GM03348 (cell line): ENCODE measurements at places on chromosomes 13 and 19.
A peak's percentile ranks its signal among the peaks of the same experiment; 100 is the strongest.

DNA sequence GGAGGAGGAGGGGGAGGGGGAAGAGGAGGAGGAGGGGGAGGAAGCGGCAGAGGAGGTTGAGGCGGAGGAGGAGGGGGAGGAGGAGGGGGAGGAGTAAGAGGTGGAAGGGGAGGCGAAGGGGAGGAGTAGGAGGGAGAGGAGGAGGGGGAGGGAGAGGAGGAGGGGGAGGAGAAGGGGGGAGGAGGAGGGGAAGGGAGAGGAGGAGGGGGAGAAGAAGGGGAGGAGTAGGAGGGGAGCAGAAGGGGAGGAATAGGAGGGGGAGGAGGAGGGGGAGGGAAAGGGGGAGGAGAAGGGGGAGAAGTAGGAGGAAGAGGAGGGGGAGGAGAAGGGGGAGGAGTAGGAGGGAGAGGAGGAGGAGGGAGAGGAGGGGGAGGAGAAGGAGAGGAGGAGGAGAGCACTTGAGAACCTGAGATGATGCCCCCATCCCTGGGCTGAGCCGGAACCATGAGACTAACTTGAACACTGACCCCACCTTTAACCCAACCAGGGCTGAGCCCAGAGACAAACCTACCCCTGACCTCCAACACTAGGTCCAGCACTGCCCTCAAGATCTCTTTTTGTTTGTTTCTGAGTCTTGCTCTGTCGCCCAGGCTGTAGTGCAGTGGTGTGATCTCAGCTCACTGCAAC lies 12.6 kb downstream of the ABCA7 start:
- no peak for DNase-seq

DNA sequence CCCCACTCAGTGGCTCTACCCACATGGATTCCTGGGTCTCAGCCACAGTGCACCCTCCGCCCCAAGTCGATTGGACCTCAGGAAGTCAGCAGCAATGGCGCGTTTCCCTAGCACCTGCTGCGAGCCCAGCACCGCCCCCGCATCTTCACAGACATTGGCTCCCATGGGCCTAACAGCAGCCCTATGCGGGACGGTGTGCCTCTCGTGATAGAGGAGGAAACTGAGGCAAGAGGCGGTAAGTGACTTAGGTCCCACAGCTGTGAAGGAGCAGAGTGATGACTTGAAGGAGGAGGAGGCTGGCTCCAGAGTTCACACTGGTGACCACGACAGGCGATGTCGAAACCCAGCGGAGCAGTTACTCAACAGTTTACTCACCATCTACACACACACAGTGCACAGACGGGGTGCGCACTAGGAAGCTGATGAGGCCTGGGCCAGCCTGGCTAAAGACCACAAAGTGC lies 104.5 kb upstream of the SOX1 start:
- DNase-seq, result no peak

- DNase-seq, result no peak
Observed at GRCh38 chr13:33263484-33263883, 22.1 kb downstream of the STARD13 start.

DNA sequence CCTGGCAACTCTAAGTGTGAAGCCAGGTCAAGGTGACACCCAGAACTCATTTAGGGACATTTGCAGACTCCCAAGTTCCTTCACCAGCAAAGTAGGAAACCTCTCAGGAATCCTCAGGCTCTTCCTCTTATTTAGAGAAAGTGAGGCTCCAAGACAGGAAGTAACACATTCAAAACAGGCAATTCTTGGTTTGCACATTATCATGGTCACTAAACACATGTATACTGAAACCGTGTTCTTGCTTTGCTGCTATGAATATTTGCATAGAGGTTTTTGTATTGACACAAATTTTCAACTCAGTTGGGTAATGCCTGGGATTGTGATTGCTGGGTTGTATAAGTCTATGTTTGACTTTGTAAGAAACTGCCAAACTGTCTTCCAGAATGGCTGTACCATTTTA lies 13.2 kb upstream of the URI1 start:
- DNase-seq, result no peak

GRCh38 chr13:95245071-95245470 lies 56.2 kb downstream of the ABCC4 start:
- DNase-seq, result no peak

DNA sequence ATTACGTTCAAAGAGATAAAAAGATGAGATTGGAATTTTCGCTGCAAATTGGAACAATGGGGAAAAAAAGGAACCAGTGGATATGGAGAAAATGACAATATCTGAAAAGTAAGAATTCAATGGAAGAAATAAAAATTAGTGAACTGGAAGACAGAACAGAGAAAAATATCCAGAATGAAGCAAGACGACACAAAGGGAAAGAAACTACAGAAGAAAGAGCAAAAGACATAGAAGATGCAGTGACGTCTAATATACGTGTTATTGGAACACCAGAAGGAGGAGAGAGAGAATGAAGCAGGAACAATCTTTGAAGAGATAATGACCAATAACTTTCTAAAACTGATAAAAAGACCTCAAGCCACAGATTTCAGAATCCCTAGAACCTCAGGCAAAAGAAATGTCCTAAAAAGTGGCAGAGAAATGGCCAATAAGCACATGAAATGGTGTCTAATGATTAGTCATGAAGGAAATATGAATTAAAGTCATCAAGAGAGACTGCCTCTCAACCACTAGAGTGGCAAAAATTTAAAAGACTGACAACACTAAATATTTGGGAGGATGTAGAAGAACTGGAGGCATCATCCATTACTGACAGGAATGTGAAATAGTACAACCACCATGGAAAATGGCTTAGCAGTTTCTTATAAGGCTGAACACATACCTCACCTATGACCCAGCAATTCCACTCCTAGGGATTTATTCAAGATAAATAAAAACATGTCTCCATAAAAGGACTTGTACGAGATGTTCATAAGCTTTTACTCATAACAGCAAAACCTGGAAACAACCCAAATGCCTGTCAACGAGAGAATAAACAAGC lies 56.5 kb downstream of the GADD45B start:
- peak; percentile 61 for DNase-seq

DNA sequence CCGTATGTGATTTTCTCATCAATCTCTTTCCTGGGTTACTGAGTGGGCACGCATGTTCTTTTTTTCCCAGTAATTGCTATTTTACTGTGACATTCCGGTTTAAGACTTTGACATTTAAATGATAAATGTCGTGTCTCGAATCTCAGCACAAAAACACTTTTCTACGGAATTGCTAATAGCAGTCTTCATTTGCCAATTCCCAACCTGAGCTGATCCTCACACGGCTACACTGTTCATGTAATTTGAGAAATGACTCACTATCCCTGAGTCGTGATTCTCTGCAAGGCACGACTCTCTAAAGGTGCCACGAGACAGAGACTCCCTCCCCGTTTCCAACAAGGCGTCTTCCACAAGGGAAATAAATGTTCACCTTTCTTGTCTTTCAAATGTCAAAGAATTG lies 88.7 kb upstream of the USP29 start:
- no peak for DNase-seq

- no peak for DNase-seq
Observed at GRCh38 chr19:1399745-1400144, 1.6 kb downstream of the GAMT start.

DNA sequence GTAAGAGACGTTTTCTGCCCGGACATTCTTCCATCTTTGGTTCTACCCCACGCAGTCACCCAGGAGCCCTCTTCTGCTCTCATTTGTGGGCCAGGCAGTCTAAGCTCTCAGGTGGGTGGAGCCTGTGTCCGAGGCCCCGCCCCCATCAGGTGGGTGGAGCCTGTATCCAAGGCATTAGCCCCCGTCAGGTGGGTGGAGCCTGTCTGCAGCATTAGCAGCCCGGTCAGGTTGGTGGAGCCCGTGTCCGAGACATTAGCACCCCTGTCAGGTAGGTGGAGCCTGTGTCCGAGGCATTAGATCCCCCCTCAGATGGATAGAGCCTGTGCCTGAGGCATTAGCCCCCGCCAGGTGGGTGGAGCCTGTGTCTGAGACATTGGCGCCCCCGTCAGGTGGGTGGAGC lies 45.5 kb upstream of the C13orf46 start:
- peak; percentile 51 for DNase-seq

DNA sequence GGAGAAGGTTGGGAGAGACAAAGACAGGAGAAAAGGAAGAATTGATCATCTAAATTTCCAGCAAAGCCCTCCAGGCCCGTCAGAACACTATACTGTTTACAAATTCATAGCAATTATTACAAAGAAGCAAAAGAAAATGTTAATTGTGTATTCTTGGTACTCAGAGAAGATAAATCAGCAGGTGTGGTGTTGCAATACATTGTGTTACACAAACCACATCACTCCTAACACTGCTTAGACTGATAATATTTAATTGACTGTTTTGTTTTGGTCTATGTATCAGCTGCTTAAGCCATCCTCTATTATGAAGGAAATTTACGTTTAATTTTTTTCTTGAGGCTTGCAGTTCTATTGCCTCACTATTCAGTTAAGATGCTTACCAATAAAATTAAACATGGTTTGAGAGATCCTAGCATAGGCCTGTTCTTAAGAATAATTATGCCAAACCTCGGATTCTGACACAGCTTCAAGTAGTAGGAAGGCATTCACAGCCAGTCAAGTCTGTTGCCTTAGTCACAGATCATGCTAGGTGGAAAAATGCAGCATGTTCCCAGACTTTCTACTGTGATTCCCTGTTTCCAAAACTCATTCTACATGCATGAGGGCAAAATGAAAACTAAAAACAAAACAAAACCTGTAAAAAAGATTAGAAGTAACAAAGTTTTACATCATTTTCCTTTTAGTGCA lies 129.2 kb downstream of the TBC1D4 start:
- DNase-seq, result no peak

DNA sequence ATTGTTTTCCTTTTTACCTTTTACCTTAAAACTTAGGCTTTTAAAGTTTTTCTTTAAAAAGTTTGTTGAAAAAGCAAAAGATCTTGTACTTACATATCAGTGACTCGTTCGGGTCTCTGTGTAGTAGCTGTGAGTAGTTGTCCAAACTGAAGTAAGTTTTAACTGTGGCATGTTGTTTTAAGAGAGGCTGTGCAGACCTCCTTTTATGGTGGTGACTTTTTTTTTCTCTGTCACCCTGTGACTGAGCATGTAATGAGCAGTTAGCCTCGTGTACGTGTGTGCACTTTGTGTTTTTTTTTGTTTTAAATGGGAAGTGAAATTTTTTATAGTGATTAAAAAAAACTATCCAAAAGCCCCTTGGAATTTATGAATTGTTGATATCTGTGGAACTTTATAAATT lies at the start of gene GPR183:
Gene GPR183, minus strand, starts transcription at position 153 of the 400 bp plus-strand sequence. CDS start 11,254 bp downstream, outside the sequence.
- DNase-seq, result no peak

- DNase-seq, result peak; percentile 1
Observed at GRCh38 chr13:76014406-76015318, 378.5 kb downstream of the LMO7 start.

DNA sequence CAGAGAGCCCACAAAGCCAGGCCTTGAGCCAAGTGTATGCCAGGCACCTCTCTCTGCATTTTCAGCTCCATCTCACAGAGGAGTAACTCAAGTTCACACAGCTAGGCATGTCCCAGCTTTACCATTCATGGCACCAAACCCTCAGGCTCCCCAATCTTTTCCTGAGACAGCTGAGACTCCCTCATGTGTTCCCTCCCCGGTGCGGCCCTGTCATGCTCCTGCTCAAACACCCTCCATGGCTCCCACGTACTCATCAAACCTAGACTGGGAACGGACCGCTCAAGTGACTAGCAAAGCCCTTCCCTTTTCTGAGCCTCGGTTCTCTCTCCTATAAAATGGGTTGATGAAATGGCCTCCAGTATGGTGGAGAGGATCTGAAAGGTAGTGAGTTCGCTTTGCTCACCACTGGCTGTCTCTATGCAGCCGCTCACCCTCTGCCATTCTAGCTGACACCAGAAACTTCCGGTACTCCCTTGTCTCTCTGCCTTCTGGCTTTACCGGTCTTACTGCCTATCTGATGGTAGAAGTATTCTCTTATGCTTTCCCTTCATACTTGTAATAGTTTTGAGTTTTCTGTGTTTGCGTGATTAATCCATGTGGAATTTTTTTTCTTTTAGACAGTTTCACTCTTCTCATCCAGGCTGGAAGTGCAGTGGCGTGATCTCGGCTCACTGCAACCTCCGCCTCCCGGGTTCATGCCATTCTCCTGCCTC lies 7.8 kb upstream of the SLC44A2 start:
- peak; percentile 85 for DNase-seq

DNA sequence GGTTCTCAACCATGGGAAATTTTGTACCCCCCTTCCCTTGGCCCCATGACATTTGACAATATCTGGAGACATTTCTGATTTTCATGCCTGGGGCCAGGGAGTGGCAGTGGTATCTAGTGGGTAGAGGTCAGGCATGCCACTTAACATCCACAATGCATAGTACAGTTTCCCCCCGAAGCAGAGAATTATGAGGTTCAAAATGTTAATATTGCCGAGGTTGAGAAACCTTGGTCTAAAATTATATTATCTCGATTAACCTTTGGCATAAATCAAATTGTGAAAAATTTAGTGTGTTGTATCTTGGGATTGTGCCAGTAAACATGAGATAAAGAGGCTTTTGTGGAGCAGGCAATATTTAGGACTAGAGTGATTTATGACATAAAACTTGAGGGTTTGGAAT lies 147.9 kb downstream of the LMO7 start:
- no peak for DNase-seq

GRCh38 chr19:54162241-54162805 lies 2.8 kb upstream of the LENG1 start:
- peak; percentile 91 for DNase-seq

DNA sequence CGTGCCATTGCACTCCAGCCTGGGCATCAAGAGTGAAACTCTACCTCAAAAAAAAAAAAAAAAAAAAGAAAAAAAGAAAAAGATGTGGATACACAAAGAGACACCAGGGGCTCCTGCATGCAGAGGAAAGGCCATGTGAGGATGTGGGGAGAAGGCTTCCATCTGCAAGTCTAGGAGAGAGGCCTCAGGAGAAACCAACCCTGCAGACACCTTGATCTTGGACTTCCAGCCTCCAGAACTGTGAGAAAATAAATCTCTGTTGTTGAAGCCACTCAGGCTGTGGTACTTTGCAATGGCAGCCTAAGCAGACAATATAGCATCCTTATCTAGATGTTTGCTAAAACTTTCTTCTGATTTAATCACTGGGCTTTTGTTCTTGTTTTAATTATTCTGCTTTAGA lies 50.3 kb downstream of the POLR1D start:
- no peak for DNase-seq

DNA sequence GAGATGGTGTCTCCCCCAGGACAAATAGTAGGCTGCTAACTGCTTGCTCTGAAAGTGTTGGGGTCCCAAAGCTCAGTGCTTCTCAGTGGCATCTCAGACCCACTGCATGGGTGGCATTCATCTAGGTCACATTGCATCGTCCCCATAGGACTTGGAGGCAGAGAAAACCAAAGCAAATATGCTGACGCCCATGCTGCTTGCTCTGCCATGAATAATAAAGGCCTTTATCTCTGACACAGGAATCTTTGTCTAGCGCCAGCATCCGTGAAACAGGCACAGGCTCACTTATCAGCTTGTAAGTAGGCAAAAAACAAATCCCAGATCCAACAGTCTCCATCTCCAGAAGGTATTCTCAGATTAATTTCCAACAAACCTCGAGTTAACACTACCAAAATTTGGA lies 18.9 kb upstream of the IPO5 start:
- no peak for DNase-seq

- no peak for DNase-seq
Observed at GRCh38 chr13:28440774-28441504, 54.0 kb downstream of the FLT1 start.

- DNase-seq, result no peak
Observed at GRCh38 chr13:27605610-27606200, 14.6 kb downstream of the LNX2 start.

GRCh38 chr19:1411255-1412191 lies 4.1 kb downstream of the DAZAP1 start:
- peak; percentile 71 for DNase-seq
